NCI-H187 (cell line): ENCODE measurements at places on chromosomes 7 and 10.
A peak's percentile ranks its signal among the peaks of the same experiment; 100 is the strongest.

- DNase-seq: no peak
These were observed 2.2 kb downstream of the ARHGAP21 start for GRCh38 chr10:24721229-24722106.

GRCh38 chr7:129949292-129950133 lies 3.2 kb downstream of the UBE2H start:
- no peak for DNase-seq

GRCh38 chr10:108721874-108722273 lies 1201.4 kb downstream of the XPNPEP1 start:
- no peak for DNase-seq

DNA sequence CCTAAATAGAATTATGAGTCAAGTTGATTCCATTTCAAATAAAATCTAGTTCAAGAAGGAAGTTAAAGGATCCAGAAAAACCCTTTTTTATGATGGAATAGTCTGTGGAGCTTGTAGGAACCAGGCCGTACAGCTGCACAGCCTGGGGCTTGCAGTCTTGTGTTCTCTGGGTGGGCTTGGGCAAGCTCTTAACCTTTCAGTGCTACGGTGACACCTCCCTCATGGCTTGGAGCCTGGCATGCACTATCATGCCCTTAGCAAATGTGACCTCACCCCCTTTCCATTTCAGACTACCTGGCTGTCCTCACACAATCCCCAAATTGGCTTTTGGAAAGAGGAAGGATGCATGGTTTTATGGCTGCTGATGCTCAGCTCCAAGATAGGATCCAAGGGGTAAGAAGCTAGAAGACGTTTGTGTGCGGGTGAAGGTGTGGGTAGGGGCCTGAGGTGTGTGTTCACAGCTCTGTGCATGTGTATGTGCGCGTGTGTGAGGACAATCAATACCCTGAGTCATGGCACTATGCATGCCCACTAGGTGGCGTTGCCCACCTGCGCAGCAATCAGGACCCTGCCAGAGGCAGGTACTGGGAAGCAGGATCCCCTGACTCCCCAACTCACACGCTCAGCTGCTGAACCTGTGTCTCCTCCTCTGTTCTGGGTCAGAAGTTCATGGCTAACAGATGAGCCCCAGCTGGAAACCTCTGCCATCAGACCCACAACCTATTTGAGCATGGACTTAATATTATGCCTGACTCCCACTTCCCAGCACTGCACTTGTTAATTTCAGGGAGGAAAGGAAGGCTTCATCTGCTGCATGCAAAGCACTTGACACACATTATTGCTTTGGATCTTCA lies 113.4 kb downstream of the PTPN20 start:
- DNase-seq: no peak

GRCh38 chr7:94697035-94697974 lies 41.4 kb upstream of the SGCE start:
- DNase-seq: no peak

DNA sequence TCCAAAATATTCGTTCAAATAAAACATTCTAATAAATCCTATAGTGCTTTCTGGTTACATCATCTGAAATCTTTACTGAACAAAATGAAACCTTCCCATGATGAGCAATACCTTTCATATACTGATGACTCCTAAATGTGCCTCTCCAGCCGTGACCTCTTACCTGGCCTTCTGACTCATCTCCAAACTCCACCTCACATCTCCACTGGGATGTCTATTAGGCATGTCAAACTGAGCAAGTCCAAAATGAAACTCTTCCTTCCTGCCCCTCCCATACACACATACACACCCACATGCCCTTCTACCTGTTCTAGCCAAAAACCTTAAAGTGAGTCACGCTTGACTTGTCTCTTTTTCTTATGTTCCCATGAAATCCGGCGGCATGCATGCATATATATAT lies 22.9 kb downstream of the GSAP start:
- DNase-seq: no peak

DNA sequence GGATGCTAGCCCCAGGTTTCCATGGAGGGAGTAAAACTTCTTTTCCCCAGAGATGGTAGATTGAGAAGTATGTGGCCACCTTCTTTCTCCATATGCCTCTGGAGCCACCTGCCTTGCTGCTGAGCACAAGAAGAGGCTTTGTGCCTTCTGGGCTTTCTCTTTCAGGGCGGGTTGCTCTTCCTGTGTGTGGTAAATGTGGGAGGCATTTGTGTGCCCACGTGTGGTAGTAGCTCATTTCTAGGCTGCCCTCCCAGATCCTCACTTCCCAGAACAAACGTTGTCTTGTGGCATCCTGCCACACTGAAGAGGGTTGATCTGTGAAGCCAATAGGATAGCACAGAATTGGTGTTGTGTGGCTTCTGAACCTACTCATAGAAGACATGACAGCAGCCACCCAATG lies 342.0 kb upstream of the PODXL start:
- no peak for DNase-seq

- no peak for DNase-seq
These were observed 268.0 kb downstream of the ZEB1 start for GRCh38 chr10:31586723-31587638.

- DNase-seq: no peak
These were observed 26.8 kb downstream of the GOT1 start for GRCh38 chr10:99403674-99404073.

DNA sequence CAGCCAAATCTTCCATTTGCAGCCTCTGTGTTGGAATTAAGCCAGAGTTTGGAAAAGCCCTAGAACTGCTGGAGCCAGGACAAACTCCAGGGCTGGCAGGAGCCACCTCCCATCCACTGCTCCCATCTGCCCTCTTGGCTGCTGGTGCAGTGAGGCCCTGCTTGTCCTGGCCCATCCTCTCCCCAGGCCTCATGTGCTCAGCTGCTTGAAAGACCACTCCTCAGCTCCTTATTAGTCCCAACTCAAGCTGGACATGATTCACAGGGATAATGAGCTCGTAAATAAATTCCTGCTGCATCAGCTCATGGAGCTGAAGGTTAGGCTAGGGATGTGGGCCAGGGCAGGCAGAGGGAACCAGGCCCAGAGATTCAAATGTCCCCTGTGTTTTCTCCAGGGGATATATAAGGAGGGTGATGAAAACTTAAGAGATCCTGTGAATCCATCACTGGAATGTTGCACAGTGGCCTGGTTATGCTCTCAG lies 282.8 kb downstream of the RPS24 start:
- no peak for DNase-seq

- DNase-seq: no peak
These were observed 15.1 kb downstream of the STEAP4 start for GRCh38 chr7:88291398-88292173.

DNA sequence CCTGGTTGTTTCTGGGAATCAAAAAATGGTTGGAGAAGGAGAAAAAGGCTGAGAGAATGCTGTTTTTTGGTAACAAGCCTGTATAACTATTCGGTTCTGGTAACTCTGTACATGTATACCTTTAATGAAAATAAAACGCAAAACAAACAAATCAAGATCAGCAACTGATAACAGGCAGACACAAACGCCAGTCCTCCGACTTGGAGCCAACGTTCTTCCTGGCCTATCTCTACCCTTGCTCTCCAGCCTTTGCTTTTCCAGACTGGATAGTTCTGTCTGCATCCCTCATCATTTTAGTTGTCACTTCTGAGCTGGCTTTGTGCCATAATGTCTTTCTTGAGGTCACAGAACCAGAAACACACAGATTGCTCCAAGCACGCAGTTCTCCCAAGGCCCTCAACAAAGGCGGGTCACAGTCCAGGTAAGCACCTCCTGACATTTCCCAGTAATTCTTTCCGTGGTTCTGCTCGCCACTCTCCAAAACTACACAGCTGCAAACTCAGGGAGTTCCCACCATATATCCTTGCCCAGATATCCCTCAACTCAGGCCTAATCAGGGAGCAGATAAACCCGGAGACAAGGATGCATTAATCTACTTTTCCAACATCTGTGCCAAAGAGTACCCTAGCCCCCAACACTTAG lies 20.2 kb downstream of the HIP1 start:
- no peak for DNase-seq

DNA sequence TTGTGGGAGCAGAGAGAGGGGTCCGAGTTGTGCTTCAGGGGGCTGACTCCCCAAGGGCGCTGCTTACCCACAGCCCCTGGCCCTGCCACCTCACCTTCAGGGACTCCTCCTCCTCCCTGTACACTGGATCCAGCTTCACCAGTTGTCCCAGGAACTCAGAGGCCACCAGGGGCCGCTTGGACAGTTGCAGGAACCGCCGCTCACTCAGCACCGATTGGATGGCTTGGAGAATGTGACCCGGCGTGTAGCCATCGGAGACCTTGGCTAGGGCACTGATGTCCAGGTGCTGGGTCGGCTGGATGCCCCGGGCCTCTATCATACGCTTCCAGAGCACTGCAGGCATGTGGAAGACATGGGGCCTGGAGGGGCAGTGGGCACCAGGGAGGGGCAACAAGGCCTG lies 4.5 kb upstream of the ASB10 start:
- no peak for DNase-seq

DNA sequence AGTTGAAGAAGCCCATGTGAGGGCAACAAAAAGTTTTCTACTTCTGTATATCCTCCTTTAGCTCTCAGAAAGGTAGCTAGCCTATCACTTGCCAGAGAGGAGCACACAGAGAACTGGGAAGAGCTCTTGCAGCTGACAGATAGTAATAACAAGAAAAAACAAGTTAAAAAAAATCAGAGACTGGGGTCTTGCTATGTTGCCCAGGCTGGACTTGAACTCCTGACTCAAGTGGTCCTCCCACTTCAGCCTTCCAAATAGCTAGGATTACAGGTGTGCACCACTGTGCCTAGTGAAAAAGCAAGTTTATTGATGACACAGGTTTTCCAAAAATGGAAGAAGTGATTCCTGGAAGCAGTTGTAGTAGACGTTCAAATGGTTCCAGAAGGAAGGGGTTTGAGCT lies 93.6 kb downstream of the CLEC2L start:
- DNase-seq: no peak

DNA sequence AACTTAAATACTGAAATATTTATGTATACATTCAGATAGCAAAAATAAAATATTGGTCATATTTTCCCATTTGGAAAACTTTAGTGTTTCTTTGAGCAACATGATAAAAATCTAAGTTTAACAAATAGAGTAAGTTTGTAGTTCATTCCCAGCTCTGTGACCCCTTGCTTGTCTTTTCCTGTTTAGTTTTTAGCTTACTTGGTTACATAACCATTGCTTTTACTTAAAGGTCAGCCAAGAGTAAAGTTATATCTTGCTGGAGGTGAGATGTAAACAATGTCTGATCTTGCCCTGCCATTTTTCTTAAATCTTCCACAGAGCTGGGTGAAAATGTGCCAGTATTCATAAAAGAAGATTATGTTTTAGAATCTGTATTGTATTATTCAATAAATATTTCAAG lies 46.7 kb upstream of the MDFIC start:
- no peak for DNase-seq

- no peak for DNase-seq
These were observed 252.7 kb upstream of the FERD3L start for GRCh38 chr7:19397911-19398310.

DNA sequence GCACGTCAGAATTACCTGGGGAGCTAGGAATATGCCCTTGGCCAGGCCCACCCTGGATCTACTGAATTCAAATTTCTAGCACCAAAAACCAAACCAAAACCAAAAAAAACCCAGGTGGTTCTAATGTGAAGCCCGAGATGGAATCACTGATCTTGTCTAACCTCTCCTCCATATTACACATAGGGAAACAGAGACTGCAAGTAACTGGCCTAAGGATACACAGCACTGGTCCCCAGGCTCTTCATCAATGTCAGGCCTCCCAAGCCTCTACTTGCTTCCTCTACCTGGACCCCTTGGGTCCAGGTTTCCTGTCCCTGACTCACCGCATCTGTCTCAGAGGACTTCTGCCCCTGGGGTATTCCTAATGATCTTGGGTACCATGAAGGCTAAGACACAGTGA lies 30.7 kb downstream of the ZCCHC24 start:
- DNase-seq: no peak

GRCh38 chr7:135743907-135744731 lies 4.5 kb downstream of the FAM180A start:
- DNase-seq: no peak

DNA sequence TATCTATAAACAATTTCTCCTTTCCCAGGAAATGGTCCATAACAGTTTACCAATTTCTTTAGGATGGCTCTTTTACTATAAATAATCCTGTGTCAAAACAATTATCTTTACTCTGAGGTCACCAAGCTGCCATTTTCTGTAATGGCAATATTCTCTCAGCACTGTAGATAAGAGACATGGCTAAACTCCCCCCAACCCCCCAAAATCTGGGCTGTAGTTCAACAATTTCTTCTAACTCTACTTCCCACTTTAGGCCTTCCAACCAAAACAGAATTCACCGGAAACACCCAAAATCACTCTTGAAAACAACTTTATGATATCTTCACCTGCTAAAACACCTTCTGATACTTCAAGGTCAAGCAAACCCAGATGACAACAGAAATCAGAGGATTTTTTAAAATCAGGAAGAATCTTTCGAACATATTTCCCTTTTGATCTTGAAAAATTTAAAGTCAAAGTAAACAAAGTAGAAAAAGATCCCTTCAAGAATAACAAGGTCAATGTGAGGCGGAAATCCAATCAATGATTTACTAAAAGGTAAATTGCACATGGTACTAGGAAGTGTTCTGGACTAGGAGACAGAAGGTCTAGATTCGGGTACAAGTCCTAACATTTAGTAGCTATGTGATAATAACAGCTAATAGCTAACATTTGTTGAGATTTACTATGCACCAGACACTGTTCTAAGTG lies 176.8 kb downstream of the CPEB3 start:
- DNase-seq: no peak

GRCh38 chr10:128016423-128017060 lies 109.6 kb downstream of the PTPRE start:
- no peak for DNase-seq

- no peak for DNase-seq
These were observed 523 bp downstream of the PURB start for GRCh38 chr7:44884621-44885393.

GRCh38 chr7:76231583-76231982 lies 29.9 kb downstream of the SRRM3 start:
- no peak for DNase-seq

GRCh38 chr7:139937715-139938114 lies 108.7 kb downstream of the TBXAS1 start:
- no peak for DNase-seq

DNA sequence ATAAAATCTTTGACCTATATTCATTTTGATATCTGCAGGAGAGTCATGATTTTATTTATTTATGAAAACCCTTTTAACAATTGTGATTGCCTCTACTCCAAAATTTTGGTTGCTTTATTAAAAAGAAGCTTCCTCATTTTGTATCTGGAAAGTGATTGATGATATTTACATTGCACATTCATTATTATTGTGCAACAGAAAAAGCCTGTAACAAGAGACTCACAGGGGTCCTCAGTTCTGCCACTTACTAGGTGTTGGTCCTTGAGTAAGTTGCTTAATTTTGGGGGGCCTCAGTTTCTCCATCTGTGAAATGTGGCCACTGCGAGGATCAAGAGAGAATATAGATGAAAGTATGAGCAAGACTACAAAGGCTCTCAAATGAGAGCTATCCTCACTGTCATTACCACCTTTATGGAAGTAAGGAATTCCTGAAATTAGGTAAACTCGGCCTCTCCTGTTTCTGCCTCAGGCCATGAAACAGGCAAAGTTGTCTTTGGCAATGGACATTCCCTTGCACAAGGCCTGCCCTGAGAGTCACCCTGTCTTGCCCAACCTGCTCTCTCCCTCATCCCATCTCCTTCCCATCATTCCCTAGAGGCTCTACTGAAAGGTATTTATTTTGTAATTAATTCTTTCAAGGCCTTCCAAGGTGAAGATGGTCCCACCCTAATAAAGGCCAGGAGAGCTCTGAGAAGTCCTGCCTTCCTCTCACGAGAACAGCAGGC lies 66.1 kb upstream of the ABLIM1 start:
- DNase-seq: no peak

- DNase-seq: peak; percentile 54
These were observed 250.4 kb upstream of the TCERG1L start for GRCh38 chr10:131561897-131562296.

GRCh38 chr10:72050873-72051272 lies 37.5 kb downstream of the SPOCK2 start:
- DNase-seq: no peak
